ENCODE measurements at places on chromosomes 1 and 21.
A peak's percentile ranks its signal among the peaks of the same experiment; 100 is the strongest.

- DNase-seq = no peak
Observed at GRCh38 chr1:2380816-2381591, 10.3 kb downstream of the MORN1 start.

- no peak for DNase-seq
Observed at GRCh38 chr1:61080413-61081143, 1.8 kb upstream of the NFIA start.

DNA sequence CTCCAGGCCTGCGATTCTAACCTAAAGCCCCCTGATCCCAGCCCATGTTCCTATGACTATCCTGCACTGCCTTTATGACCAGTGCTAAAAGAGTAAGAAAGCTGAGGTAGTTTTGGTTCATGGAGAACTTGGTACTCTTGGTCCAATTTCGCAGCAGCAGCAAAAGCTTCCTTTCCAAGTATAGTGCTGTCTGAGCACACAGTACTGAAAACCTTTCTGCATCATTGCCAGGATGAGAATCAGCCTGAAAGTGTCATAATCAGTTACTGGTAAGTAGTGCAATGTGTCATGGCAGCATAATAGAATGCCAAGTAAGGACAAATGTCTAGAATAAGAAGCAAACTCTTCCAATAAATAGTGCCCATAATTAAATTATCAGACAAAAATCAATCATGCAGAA, 889.6 kb upstream of the ADGRL4 start:
- DNase-seq = no peak

GRCh38 chr1:230212405-230212936, 145.4 kb downstream of the GALNT2 start:
- DNase-seq = peak; percentile 63

DNA sequence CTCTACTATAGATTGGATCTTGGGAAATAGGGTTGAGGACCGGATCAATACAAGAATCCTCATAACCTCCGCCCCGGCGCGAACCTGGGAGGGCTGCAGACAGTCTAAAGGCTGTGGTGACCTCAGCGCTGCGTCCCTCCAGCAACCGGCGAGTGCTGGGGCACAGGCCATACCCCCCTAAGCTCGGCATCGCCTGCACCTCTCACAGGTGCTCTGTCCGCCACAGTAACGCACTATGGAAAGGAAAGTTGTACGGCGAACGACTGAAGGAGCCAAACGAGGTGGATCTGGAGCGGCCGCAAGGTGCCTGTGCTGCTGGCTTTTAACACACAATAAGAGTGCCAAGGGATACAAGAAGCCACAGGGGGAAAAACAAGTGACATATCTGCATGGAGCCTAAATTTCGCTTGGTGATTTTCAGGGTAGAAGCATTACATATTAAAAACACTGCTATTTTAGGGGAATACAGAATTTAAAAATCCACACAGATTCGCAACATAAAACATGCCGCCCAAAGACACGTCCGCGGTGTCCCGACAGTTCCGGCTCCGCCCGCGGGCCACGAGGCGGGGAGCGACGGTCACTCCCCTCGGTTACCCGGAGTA, 1.4 kb upstream of the RBM15 start:
- DNase-seq = peak; percentile 56

- no peak for DNase-seq
Observed at GRCh38 chr1:76279101-76279748, 204.7 kb downstream of the ST6GALNAC3 start.

DNA sequence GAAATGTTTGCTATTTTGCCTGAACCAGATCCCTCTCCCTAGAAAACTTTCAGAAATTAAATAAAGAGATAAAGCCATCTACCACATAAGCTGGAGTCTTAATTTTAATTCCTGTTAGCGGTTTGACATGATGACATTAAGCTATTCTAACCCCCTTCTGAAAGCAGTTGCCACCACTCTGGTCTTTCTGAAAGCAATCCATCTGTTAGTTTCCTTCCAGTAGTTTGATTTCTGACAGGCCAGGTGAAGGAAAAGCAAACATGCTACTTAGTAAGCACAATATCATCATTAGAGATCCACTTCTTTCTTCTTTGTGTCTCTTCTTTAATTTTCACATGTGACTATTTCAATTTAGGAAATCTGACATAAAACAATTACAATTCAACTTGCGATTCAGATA, 39.9 kb downstream of the RGL1 start:
- no peak for DNase-seq

GRCh38 chr1:94743862-94744261, 76.3 kb upstream of the SLC44A3 start:
- DNase-seq = no peak

DNA sequence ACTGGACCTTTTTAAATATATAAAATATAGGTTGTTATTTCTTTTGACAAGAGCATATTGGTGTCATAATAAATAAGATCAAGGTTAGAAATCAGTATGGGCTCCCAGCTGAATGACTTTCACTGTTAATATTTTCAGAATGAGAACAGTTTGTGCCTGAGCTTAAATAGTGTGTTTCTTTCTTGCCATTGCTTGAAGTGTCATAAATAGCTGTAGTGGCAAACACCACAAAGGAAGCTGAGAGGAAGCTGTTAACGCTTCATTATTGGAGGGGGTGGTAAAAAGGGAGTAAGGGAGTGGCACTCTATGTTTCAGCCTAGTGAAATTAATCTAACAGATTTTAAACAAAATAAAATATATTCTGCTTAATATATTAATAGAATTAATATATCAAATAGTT, 1089.8 kb upstream of the NCAM2 start:
- DNase-seq = no peak

DNA sequence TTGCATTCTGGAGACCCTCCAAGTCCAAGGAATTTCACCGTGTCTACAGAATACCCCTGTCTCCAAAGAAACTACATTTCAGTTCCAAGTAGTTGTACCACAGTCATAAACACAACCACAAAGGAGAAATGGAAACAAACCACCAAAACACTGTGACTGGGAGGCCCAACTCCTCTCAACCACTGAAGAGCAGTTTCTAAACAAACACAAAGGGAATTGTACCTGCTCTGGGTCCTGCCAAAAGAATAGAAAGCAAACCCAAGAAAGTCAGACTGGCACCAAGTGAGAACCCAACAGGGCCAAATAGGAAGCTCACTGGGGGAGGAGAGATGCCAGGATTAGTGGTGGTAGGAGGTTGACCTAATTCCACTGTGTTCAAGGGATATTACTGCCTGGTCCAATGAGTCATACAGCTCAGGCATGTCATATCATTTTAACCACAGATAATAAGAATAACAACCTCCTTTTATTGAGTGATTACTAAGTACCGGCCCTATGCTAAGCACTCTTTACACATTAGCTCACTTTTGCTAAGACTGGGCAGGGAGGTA, 123.9 kb upstream of the PPP2R5A start:
- DNase-seq = peak; percentile 32

- no peak for DNase-seq
Observed at GRCh38 chr1:84823511-84823910, 69.5 kb downstream of the LPAR3 start.

- no peak for DNase-seq
Observed at GRCh38 chr1:33082575-33083108, 1.7 kb downstream of the AZIN2 start.

DNA sequence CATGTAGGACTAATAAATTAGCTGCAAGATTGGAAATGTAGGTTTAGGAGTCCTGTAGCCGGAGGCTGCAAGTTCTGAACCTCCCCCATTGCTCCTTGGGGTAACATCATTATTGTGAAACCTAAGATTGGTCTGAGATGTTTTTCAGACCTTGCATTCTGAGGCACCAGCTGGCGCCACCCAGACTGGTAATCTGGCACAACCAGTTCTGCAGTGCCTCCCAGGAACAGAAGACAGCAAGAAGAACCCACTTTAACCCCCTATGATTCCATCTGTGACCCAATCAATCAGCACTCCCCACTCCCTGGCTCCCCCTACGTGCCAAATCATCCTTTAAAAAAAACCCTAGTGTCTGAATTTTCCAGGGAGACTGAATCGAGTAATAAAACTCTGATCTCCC, 11.6 kb upstream of the DNAJC6 start:
- DNase-seq = no peak

- DNase-seq = no peak
Observed at GRCh38 chr1:64502083-64502482, 32.2 kb downstream of the CACHD1 start.

GRCh38 chr21:38095220-38095619, 161.6 kb upstream of the KCNJ15 start:
- DNase-seq = no peak

DNA sequence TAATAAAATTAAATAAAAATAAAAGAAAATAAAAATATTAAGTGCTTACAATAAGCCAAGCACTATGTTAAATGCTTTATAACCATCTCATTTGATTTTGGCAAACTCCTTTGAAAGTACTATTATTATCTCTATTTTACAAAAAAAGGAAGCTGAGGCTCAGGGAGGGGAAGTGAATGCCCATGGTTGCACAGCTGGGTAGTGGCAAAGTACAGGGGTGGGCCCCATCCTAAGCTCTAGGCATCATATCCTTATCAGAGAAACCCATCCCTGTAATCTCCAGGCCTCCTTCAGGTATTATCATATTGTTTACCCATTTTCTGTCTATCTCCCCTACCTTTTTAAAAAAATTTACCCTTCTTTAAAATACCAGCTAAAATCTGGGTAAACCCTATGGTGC, 2.3 kb upstream of the MED18 start:
- DNase-seq = peak; percentile 37

- DNase-seq = no peak
Observed at GRCh38 chr1:6854166-6854565, 68.9 kb downstream of the CAMTA1 start.

DNA sequence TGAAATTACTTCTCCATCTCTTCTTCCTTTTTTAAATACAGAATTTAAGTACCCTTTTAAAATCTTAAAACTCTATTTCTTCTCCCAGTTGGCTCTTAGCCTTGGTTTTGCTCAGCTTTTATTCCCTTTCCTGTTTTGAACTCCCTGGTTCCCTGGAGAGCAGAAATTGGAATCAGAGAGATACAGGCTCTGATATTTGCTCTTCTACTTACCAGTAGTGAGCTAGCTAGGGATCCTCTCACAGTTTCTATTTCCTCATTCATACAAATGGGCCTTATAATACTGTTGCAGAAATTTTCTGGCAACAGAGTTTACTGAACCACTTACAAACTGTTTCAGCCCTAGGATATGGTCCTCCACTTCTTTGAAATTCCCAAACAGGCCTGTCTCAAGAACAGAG, 606.3 kb downstream of the NUF2 start:
- no peak for DNase-seq

GRCh38 chr21:18743531-18743930, 339.9 kb upstream of the TMPRSS15 start:
- DNase-seq = no peak

- no peak for DNase-seq
Observed at GRCh38 chr1:187038784-187039183, 210.0 kb downstream of the PLA2G4A start.

DNA sequence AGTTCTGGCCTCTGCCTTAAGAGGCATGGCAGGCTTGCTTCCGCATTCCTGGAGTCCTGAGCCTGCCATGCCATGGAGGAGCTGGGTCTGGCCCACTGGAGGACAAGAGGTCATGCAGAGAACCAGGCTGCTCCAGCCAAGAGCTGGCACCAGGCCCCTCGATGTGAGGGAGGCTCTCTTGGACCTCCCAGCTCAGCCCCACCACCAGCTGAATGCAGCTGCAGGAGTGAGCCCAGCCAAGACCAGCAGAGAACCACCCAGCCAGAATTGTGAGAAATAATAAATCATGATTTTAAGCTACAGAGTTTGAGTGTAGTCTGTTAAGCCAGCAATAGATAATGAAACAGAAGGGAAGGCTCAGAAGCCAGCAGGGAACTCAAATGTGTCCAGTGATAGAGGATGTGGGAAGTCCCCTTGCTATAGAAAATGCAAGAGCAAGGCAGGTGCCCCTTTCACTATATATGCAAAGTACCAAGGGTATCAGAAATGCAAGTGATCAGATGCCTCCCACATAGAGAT, 118.4 kb downstream of the HIVEP3 start:
- no peak for DNase-seq

- no peak for DNase-seq
Observed at GRCh38 chr1:34155860-34156259, 9.2 kb downstream of the CSMD2 start.

DNA sequence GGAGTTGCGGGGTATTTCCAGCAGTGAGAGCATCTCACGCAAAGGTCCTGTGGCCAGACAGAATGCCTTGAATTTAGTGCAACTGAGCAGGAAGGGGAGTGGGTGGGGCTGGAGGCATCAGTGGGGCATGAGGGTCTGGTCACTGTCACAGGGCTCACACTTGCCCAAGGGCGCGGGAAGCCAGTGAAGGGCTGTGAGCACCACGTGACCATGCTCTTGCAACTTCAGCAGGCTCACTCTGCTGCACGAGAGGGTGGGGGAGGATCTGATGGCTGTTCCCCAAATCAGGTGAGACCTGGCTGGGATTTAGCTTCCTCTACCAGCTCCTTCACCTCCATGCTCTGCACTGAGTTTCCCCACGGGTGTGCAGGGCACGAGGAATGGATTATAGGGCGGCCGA, 64.2 kb downstream of the PGBD5 start:
- DNase-seq = no peak

DNA sequence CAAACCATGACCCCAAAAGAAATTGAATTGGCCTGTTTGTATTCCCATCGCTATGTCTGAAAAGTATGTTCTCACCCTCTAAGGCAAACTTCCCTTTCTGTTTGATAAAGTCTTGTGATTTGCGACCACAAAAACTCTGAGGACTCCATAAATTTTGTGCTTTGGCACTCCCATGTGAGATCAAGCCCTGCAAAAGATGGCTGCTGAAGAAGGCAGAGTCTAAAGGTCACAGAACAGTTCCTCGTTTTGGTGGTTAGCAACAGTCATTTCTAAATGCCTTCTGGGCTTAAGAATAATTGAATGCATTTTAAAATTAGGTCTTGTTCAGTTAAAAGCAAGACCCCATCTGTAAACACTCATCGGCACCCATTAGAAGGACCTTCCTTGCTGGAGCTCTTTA, 441.6 kb downstream of the OMA1 start:
- no peak for DNase-seq

GRCh38 chr21:23960769-23961168, 1646.5 kb downstream of the MRPL39 start:
- DNase-seq = peak; percentile 19

- no peak for DNase-seq
Observed at GRCh38 chr1:31249854-31250253, 10.2 kb upstream of the NKAIN1 start.

DNA sequence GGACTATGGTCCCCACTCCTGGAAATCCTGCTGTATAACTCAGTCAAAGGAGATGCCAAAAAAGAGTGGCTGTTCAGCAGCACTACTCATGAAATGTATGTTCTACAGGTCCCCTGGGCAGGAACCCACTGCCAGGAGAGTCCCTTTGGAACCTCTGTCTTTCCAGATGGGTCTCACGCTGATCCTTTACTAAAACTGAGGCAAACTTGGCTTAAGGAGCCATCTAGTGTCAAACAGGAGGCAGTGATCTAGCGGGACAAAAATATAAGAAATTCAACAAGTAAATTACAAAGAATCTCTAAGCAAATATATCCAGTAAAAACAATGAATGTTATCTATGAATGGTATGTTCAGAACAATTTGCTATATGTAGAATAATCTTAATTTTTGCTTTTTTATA, 80.5 kb upstream of the PRMT6 start:
- no peak for DNase-seq

GRCh38 chr1:179807291-179807690, 64.2 kb downstream of the FAM163A start:
- no peak for DNase-seq

- no peak for DNase-seq
Observed at GRCh38 chr21:42878678-42878992, 704 bp downstream of the WDR4 start.
